ENCODE measurements at places on chromosomes 12 and 14. TPM values are rescaled to one million over a fixed set of nuclear protein-coding genes. Genes with fewer than 3 reads are reported as not detected.

GRCh38 chr12:120125029-120125428 is 8.5 kb upstream of the RAB35 start:
- no peak for DNase-seq

The TC2N gene
- 86.6 TPM for total RNA-seq

The IL26 gene
- not detected for total RNA-seq

- DNase-seq = no peak
These were observed 185.6 kb downstream of the TBX5 start for GRCh38 chr12:114220311-114220710.

DNA sequence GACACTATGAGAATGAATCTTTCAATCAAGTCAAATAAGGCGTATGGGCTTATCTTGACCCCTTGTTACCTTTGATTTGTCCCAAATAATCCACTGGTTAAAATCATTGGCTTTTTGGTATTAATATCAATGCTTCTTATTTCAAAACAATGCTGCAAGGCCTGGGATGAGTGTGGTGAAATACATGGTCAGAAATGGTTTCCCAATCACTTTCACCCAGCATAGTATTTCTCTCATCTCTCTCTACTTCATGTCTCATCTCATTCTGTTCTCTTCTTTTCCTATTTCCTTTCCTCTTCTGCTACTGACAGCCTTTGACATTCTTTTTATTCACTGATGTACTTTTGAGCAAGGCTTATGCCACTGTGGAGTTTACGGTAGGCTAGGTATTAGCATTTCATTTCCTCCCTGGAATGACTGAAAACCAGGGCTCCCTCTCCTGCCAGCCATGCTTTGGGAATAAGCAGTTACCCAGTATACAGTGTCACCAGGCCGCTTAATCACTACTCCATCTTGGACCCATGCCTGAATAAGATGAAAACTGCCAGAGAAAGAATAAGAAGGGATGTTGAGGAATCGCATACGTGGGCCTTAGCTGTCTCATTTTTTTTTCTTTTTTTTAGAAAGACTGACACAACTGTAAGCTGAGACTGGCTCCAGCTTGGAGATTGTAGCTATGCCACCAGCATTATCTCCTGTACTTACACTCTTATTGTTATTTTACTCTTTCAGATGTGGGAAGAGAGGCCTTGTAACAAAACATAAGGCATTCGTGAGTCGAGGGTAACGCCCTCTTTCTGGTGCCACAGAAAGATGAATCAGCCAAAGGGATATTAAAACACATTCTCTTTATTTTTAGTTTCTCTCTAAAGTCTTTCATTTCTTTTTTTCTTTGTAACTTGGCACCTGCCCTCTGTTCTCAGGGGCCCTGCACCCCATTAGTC is 53.5 kb downstream of the IGF1 start:
- no peak for DNase-seq

DNA sequence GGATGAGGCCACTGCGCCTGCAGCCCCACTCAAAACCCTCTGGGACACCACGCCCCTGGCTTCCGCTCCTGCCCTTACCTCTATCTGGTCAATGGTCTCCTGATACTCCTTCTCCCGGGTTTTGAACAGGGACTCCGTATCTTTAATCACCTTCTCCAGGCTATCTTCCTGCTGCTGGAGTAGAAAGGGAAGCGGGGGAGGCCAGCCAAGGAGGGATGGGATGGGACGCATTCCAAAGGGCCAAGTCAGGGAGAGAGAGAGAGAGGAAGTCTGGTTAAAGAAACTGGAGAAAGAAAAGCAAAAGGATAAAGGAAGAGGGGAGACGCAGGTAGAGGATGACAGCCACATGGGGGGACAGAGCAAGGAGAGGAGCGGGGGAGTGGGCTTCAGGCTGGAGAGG is 7.9 kb downstream of the IFFO1 start:
- DNase-seq = no peak

The ZNF891 gene
- 4.8 TPM for total RNA-seq

The CRADD gene
- 10.1 TPM for total RNA-seq

The ADAM20 gene
- 1.8 TPM for total RNA-seq

DNA sequence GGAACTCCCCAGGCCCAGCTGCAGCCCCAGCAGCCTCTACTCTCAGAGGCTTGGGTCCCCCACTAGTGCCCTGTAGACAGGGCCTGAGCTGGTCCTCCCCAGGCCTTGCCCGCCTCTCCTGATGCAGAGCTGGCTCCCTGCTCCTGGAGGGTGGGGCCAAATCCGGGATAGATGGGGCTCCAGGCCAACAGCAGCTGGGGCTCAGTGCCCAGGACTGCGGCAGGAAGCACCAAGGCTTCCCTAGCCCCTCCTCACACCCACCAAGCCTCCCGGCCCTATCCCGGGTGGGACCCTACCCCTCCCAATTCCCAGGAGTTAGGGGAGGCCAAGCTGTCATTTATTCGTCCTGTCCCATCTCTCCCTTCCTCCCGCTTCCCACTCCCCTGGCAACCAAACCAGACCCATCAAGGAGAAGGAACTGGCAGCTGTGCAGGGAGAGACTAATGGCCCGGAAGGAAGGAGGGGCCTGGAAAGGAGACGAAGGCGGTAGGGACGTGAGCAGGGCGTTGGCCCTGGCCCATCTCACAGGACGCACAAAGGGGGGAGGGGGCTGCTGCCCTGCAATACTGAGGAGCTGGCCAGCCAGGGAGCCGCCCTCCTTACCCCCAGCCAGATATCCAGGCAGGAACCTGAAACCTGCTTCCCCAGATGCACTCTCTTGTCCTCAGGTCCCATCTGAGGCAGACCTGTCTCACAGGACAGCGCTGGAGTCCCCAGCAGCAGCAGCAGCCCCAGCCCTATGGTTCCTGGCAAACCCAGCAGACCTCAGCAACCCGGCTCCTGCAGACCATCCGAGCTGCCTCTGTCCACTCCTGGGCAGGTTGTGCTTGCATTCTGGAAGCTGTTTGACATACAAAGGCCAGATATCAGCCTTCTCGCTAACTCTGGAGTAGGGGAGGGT is 1.6 kb upstream of the PRPH start:
- no peak for DNase-seq

DNA sequence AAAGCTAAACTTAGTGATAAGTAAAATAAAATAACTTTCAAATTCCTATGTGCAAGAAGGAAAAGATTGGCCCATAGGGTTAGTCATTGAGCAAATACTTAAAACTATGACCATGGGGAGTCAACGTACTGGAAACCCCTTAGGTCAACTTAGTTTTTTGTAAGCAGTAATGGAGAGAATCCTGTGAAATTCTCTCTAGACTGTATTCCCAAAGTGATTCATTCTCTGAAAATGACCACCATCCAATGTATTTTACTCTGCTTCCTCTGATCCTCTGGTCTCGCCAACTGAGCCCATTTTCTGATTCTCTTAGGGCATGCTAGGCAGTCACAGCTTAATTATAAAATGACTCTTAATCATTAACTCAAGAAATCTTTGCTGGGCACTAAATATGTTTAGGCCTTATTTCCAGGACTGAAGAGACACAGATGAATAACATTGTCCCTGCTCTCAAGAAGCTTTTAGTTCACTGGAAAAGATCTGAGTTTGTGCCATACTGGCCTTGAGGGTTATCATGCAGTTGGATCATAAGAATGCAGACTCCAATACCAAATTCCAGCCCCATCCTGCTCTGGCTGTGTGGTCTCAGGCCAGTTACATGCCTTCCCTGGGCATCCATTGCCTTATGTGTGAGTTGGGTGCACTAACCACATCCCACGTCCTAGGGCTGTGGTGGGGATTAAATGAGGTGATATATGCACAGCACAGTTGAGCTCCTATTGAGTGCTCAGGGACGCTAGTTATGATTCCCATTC is 732.4 kb downstream of the AACS start:
- DNase-seq = no peak

GRCh38 chr12:65420941-65421340 is 142.5 kb downstream of the MSRB3 start:
- DNase-seq = no peak

The INSM2 gene
- not detected for total RNA-seq

DNA sequence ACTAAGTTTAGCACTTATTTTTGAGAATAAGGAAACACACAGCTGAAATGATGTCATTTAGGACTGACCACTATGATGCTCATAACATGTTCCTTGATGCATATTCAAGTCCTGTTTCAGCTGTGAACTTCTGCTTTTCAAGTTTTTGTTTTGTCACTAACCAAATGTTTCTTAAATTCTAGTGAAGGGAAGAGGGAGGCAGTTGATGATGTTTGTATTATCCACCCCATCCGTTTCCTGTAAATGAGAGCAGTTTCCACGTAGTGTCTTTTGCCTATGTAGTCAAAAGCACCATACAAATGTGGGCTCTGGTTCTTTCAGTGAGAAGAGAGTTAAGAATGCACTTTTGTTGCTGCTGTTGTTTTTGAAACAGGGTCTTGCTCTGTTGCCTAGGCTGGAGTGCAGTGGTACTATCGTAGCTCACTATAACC is 491.8 kb downstream of the PCNX1 start:
- no peak for DNase-seq

DNA sequence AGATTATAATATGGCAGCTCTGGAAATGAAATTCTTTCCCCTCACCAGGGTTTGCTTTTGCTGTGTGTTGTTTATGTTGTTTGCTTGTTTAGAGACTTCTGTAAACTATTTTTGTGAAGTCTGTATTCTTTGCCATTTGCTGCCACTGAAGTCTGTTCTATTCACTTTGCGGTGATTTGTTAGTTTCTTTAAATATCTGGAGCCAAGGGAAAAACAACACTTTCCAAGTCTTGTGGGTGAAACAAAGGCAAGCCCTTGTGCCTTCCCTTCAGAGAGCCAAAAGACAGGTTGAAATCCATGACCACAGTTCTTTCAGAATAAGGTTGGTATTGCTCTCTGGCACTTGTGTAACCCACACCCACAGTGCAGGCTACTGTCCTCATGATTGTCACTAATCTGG is 59.5 kb upstream of the RNU6-7 start:
- no peak for DNase-seq

- DNase-seq = no peak
These were observed 166.6 kb upstream of the CCDC198 start for GRCh38 chr14:57660208-57660607.

GRCh38 chr14:89025561-89026236 is 201.2 kb downstream of the TTC8 start:
- DNase-seq = no peak

DNA sequence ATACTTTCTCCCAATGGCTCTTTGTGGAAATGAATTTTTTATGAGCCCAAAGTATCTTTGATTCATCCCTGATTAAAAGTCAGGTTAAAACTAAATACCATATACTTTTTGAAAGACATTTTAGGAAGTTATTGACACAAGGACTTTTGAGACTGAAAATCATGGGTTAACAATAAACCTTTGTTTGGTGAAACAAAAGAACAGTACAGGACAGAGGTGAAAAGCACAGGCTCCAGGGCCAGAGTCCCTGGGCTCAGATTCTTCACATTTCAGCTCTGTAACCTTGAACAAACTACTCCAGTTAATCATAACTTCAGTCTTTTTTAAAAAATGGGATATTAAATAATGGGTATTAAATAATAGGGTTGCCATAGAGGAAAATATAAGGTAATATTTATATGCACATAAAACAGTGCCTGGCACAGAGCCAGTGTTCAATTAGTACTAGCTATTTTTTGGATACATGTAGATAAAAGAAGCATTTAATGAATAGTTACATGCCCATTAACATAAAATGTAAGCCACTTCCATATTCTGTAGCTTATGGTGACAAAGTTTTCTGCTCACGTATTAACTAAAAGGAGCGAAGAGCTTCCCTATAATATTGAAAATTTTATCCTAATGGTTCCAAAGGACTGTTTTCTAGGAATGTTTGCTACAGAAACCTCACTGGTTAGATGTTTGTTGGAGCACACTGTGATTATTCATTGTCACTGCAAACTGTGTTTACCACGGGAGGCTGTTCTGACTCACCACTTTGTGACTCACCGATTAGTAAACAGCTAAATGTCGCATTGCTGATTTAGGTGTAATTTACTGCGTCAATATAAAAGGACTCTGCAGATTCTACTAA is 255.4 kb downstream of the DAD1 start:
- peak; percentile 54 for DNase-seq

DNA sequence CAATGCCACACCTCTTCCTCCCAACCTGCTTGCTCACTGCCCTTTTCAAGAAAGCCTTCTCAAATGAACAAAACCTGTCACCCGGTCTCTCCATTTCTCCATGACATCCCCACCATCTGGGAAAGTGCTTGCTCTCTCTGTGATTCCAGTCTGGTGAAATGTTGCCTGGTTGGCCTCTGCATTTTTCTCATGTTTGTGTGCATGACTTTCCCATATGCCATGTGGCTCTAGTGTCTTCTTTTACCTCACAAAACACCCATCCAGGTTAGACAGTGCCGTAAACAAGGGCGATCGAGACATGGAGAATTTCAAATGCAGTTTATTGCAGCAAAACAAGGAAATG is 5.8 kb downstream of the KRT1 start:
- no peak for DNase-seq

- no peak for DNase-seq
These were observed 830 bp upstream of the TRMT61A start for GRCh38 chr14:103528146-103528586.

GRCh38 chr14:100078997-100079725 is 13.9 kb downstream of the EVL start:
- no peak for DNase-seq

GRCh38 chr14:51821822-51822221 is 38.6 kb upstream of the GNG2 start:
- DNase-seq = no peak

The NANOG gene
- not detected for total RNA-seq

DNA sequence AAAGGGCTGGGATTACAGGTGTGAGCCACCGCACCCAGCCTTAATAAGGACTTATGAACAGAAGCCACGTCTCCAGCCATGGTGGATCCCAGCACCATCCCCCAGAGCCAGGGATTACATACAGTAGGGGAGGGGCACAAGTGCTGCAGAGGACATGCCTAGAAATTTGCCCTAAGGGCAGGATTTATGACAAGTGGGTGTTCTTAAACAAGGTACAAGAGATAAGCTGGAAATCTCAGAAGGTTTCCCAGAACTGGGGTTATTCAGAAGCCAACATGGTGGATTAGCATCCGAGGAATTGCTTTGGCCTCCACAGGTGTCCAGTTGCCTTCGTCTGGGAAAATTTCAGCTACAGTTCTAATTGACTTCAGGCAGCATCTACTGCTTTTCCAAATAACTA is 114.4 kb upstream of the EGLN3 start:
- DNase-seq = no peak

The ANO2 gene
- not detected for total RNA-seq

The SLC2A14 gene
- not detected for total RNA-seq

DNA sequence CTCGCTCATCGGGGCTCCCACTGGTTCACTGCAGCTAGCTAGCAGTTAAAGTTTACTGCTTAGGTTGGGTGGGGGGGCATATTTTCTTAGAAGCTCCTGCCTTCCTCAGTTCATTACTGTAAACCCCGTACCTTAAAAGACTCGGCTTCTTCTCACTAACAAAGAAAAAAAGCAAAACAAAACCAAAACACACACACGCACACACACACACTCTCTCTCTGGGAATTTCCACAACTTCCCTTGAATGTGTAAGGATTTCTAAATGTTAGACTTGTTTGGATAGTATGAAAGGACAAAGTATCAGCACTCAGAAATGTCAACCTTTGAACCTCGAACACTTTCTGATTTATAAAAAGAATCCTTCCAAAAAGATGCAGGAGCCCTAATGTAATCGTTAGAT is 927 bp downstream of the PTHLH start:
- DNase-seq = no peak
